Aorta (tissue), 5 donors: ENCODE measurements at places on chromosomes 13 and 19. TPM values are rescaled to one million over a fixed set of nuclear protein-coding genes. Genes with fewer than 3 reads are reported as not detected.

- DNase-seq, result no peak
Observed at GRCh38 chr13:29165216-29165615, 345.1 kb downstream of the MTUS2 start.

The OR1M1 gene
- polyA plus RNA-seq, result not detected

The SPACA4 gene
- polyA plus RNA-seq, result 0.18 TPM

- peak; percentile 63 for DNase-seq
Observed at GRCh38 chr19:35559281-35559659, 4.2 kb downstream of the ATP4A start.

The CEACAM3 gene
- polyA plus RNA-seq, result not detected

The PSG4 gene
- polyA plus RNA-seq, result not detected

The C19orf18 gene
- polyA plus RNA-seq, result not detected

DNA sequence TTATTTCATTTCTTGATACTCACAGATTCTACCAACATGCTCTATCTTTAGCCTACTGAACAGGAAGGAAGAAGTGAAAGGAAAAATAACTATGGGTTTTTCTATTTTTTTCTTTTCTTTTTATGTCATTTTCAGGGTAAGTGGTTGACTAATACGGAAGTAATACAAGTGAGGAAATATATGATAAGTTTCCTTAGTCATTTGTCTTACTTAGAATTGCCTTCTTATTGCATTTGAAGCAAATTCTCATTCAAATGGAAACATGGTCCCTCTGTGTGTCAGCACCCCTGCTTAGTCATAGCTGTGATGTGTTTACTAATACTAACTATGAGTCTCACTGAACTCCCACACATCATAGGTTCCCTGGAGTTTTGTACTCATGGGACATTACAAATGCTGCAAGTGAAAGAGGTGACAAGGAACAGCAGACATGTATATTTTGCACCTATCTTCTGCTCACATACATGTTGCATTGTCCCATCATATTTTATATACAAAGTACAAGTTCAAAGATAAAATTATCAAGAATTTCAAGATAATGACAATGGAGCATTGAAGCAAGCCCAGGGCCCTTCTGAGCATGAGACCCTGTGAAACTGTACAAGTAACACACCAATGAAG is 60.1 kb downstream of the DCT start:
- DNase-seq, result no peak

DNA sequence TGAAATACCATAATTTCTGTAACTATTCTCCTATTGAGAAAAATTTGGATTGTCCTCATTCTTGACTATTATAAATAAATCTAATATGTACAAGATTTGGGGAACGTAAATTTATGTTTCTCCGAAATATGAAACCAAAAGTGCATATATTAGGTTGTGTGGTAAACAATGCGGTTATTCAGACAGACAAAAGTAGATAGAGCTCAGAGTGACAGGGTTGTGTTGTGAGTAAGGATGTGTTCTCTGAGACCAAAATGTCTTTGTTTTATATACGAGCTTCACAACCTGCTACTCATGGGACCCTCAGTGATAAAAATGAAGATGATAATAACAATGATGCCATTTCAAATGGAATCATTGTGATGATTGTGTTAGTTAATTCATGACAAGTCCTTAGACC is 796.3 kb upstream of the SLC10A2 start:
- no peak for DNase-seq

DNA sequence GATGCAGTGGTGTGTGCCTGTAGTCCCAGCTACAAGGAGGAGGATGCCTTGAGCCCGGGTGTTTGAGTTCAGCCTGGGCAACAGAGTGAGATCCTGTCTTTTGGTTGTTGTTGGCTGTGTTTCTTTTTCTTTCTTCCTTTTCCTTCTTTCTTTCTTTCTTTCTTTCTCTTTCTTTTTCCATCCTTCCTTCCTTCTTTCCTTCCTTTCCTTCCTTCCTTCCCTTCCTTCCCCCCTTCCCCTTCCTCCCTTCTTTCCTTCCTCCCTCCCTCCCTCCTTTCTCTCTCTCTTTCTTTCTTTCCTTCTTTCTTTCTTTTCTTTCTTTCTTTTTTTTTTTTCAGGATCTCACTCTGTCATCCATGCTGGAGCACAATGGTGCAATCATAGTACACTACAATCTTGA is 46.5 kb upstream of the SIN3B start:
- no peak for DNase-seq

The ADAT3 gene
- 5.6 TPM for polyA plus RNA-seq

DNA sequence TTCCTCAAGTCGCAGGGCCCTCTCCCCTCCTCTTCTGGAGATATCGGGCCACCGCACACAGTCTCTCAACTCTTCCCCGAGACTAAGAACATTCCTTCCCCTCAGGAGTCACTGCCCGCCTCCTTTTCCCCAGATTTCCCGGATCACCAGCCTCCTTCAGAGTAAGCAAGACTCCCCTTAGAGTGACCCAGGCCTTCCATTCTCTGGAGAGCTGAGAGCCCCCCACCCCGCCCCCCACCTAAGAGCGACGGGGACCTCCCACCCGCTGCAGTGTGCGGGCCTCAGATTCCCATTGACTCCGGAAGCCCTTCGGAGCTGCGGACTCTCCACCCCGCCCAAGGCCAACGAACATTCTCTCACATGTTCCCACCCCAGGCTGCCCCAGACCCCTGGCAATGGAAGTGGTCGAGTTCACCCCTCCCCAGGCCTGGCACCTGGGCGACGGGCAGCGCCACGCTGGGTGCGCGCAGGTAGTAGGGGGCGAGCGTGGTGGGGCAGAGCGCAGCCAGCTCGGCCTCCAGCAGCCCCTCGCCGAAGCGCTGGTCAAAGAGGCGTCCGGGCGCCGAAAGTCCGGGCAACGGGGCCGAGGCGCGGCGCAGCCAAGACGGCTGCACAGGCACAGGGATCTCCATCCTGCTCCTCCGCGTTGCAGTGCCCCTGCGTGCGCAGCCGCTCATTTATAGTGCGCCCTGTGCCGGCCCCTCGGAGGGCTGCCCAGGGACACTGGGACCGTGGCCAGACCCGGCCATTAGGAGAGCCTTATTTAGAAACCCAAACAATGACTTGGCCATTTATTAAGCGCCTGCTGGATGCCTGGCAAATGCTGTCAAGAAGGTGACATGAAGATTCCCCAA is at the start of gene HSPB6:
TSS of gene HSPB6 (minus strand) at position 653 of the 854 bp plus-strand sequence. CDS start at position 632, 21 bp downstream.
- DNase-seq, result peak; percentile 94
